T-helper 22 cell (primary cell): ENCODE measurements at places on chromosomes 4 and X.

DNA sequence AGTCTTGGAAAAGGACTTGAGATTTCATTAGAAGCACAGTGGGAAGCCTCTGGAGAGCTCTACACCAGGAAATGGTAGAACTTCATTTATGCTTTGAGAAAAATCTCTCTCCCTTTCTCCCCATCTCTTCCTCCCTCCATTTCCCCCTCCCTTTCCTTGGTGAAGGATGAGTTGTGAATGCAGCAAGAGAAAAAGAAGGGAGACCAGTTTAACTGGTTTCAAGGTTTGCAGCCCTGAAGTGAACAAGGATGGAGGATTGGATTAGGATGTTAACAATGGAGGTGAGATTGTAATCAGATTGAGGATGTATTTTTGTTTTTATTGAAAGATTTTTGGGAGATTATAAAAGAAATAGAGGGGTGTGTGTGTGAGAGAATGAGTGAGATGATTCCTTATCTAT, 99.5 kb downstream of the ANK2 start:
- DNase-seq, result no peak

GRCh38 chr4:3849140-3849539, 83.0 kb downstream of the ADRA2C start:
- no peak for DNase-seq

DNA sequence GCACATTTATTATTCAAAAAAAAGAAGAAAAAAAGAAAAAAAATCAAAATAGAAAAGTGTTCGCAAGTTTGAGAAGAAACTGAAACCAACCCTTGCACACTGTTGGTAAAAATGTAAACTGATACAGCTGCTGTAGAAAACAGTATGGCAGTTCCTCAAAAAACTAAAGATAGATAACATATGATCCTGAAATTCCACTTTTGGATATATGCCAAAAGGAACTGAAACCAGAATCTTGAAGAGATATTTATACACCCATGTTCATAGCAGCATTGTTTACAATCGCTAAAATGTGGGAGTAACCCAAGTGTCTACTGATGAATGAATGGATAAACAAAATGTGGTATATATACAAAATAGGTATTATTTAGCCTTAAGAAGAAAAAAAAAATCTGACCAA, 155.4 kb downstream of the TBCK start:
- DNase-seq, result no peak

GRCh38 chr4:33283818-33284217, 2563.6 kb downstream of the PCDH7 start:
- no peak for DNase-seq

DNA sequence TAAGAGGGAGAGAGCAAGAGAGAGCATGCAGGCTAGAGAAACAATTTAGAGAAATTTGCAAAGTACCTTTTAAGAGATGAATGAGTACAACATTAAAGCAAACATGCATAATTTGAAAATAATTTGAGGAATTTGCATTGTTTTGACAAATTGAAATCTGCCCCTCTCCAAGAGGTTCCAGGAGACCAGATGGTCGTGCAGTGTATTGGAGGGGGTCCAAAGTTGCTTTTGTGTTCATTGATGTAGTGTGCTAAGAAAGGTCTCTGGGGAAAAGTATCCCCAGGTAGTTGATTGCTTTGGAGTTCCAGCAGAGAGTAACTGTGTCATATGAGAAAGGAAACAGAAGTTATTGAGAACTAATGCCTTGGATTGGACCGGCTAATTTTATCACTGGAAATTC, 635.0 kb upstream of the TENM3 start:
- DNase-seq, result no peak

- no peak for DNase-seq
Measured at GRCh38 chrX:69361311-69361845, 142.7 kb upstream of the NALF2 start.

DNA sequence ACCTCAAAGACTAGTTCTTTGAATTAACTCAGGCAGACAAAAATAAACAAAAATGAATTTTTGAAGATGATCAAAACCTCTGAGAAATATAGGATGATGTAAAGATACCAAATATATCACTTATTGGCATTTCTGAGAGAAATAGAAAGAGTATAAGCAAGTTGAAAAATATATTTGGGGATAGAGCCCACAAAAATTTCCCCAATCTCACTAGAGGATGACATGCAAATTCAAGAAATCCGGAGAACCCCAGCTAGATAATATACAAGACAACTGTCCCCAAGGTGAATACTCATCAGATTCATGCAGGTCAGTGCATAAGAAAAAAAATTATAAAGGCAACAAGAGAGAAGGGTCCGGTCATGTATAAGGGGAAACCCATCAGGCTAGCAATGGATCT, 129.1 kb downstream of the CXXC4 start:
- DNase-seq, result no peak

DNA sequence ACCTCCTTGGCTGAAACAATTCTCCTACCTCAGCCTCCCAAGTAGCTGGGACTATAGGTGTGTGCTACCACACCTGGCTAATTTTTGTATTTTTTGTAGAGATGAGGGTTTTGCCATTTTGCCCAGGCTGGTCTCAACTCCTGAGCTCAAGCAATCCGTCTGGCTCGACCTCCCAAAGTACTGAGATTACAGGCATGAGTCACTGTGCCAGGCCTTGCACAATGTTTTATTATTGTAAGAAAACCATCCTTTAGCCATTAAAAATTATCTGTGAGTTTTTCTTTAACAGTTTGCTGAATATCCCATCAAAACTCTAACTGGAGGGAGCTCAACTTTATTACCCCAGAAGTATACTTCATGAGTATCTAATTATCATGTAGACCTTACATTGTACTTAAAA, 900.3 kb downstream of the PCDH7 start:
- DNase-seq, result no peak

- DNase-seq, result no peak
Measured at GRCh38 chr4:54197926-54198325, 31.2 kb upstream of the PDGFRA start.

DNA sequence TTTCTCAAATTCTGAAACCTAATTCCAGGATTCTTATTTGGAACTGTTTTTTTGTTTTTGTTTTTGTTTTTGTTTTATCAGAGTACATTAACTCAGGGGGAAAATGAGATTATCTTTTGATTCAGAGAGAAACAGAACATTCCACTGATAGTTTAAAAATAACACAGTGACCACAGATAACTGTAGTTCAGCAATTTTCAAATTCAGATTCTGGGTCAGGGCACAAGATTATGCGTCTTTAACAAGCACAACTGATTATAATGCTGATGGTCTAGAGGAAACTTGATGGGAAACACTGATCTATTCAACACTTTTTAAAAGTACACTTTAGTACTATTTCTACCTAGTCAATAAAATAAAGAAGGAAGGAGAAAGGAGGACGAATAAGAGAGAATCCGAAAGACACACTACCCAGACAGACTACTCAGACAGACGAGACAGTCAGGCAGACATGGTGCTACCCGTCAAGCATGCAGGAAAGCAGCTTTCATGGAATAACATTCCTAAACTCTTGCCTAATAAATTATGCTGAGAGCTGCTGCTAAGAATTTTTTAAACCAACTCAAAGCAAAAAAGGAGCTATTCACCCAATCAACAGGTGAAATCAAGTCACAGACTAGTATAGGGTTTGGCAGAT, 59.0 kb downstream of the APBB2 start:
- no peak for DNase-seq

DNA sequence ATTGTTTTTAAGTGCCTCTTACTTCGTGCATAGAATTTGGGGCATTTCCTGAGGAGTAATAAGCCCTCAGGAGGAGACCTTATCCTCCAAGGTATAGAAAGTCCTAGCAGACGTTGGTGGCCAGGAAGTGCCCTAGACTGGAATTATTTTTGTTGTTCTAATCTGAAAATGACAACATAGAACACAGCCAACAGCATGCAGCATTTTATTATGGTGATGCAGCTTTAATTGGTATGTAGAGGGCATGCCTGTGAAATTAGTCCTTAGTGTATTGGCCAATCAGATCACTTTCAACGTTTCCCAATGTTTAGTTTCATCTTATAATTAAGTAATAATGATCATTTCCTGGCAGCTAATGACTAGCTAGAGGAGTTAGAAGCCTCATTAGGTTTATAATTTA, 199.2 kb downstream of the SHROOM3 start:
- no peak for DNase-seq

- no peak for DNase-seq
Measured at GRCh38 chr4:54516556-54517215, 141.1 kb upstream of the KIT start.

GRCh38 chr4:173528378-173529321, 1.4 kb downstream of the HAND2 start:
- DNase-seq, result no peak
